HAP-1 (cell line): ENCODE measurements at places on chromosomes 12 and 14.
A peak's percentile ranks its signal among the peaks of the same experiment; 100 is the strongest.

- DNase-seq, result peak; percentile 18
Measured at GRCh38 chr12:123075646-123076171, 75.2 kb downstream of the PITPNM2 start.

DNA sequence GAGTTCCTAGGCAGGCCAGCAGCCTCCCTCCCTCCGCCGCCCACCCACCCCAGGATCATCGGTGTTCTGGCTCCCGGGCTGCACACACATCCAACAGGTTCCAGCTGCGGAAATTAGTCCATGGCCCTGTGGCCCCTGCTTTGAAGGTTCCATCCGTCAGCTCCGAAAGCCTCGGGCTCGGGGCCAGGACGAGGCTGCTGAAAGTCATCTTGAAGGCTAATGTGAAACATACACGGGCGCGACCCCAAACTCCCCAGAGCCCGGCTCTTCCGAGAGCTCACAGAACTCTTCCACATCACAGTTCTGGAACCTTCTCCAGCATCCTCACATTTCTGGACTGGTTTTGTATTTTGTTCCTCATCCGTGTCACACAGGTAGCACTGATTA, 19.8 kb downstream of the KDM2B start:
- DNase-seq, result no peak

GRCh38 chr14:93959239-93960107, 16.9 kb downstream of the ASB2 start:
- DNase-seq, result no peak

DNA sequence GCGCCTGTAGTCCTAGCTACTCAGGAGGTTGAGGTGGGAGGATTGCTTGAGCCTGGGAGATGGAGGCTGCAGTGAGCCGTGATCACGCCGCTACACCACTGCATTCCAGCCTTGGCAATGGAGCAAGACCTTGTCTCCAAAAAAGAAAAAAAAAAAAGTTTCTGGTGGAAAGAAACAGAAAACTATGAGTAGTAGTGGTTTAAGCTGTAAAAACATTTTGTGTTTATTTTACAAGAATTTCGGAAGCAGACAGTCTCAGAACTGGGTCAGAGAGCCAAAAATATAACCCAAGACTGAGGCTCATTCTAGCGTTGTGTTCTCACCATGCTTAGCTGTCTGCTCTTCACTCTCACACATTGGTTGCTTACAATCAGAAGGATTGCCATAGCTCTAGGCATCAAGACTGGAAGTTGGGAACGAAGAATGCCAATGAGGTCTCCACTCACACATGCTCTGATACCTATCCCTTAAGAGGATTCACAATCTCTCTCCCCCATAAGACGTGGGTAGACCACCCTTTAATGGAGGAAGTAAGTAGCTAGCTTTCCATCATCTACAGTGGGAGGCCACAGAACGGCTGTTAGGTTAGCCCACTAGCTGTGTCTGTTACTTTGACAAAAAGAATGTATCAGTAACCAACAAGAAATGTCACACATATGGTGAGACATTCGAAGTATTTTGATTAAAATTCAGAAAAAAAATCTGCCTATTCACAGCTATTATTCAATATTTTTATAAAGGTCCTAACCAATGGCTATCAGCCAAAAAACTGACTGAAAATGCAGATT, 117.6 kb upstream of the RASSF8 start:
- DNase-seq, result no peak

DNA sequence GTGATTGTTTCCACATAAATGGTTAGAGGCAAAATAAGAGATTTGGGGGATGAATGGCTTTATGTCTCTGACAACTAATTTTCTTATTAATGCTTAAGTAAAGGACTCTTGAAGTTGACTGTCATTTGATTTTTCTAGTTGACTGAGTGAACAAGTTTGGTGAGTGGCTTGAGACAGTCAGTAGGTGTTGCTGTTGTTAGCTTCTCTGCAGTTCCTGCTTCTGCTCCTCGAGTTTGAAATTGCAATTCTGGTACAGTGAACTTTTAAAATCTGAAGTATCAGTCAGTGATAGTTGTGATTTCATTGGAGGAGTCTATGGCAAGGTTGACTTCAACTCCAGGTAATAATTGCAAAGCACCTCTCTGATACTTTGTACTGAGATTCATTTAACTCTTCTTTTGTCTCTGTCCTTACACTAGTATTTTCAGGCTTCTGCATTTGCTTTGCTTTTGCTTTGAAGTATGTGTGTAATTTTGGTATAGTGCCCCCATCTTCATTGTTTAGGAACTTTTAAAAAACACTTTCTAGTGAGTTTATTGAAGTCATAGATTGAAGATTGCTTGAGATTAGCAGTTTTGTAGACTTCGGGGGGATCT, 415.5 kb downstream of the PCNX1 start:
- DNase-seq, result no peak

- DNase-seq, result no peak
Measured at GRCh38 chr12:117093918-117094630, 5.1 kb downstream of the TESC start.

- no peak for DNase-seq
Measured at GRCh38 chr14:70186900-70187451, 1.8 kb downstream of the SLC8A3 start.

DNA sequence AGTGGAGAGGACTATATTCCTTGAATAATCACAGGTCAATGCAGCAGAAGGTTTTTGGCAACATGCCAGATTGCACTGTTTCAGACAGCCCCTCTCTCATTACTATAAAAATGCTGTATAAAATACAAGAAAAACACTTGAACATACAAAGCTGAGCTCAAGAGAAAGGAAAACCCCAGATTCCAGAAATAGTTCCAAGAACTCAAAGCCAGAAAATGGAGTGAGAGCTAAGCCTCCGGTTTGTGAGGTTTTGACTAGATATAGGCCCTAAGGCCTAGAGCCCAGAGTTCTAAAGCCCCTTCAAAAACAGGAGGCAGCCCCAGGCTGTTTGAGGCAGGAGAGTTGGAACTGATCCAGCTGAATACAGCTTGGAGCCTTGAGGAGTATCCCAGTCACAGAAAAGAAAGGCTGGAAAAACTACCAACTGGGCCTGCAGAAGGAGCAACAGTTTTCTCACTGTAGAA, 29.4 kb upstream of the ACTN1 start:
- DNase-seq, result peak; percentile 61

- DNase-seq, result no peak
Measured at GRCh38 chr14:64444984-64445845, 20.1 kb upstream of the AKAP5 start.

GRCh38 chr14:54258382-54258781, 138.4 kb upstream of the CDKN3 start:
- no peak for DNase-seq

DNA sequence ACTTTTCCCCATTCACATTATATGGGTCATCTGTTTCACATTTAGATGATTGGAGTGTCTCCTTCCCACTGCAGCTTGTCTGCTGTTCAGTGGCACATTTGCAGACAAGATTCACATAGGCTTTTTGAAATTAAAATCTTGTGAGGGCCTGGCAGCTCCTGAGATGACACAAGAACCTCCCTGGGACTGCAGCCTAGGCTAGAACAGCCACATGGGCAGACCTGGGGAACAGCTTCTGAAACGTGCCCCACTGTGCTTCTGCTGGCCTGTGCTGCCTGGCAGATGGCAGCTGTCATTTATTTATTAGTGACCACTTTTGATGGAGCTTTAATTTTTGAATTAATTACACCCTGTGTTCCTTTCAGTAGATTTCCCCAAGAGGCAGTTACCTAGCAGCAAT, 137.4 kb downstream of the GRIP1 start:
- no peak for DNase-seq

DNA sequence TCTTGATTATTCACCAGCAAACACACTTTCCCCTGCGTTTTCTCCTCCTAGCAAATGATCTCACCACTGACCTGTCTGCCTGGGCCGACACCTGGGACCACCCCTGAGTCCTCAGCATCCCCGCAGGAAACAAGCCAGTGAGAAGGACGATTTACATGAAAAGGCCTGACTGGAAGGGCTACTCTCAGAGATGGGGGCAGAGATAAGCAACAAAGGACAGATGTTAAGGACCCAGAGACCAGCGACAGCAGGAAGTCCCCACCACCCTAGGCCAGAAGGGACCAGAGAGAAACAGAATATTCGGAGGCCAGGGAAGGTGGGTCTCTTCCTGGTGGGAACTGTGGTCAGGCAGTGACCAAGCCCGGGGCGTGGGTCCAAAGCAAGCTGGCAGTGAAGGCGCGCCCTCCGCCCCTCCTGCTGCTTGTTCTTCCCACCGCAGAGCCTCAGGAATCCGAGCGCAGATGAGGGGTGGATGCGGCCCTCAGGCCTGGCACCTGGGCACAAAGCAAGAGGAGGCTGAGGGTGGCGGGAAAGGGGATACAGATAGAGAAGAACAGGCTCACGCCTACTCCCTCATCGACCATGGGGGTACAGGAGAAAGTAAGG, 55.8 kb downstream of the STX2 start:
- no peak for DNase-seq

DNA sequence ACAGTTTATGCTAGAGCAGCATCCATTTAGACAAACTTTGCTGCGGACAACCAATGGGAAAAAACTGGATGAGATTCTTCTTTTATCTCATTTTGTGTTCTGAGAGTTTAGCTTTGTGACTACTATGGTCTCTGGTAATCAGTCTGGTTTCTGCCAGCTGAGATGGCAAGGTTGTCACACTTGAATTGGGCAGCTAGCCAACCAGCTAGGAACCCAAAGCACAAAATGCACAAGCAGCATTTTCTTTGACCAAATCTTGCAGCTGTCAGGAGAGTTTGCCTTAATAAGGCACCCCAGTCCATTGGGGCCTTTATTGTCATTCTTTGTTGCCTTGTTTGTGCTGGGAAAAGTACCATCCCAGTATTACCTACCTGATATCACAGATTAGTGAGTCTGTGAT, 34.0 kb upstream of the ETV6 start:
- no peak for DNase-seq

DNA sequence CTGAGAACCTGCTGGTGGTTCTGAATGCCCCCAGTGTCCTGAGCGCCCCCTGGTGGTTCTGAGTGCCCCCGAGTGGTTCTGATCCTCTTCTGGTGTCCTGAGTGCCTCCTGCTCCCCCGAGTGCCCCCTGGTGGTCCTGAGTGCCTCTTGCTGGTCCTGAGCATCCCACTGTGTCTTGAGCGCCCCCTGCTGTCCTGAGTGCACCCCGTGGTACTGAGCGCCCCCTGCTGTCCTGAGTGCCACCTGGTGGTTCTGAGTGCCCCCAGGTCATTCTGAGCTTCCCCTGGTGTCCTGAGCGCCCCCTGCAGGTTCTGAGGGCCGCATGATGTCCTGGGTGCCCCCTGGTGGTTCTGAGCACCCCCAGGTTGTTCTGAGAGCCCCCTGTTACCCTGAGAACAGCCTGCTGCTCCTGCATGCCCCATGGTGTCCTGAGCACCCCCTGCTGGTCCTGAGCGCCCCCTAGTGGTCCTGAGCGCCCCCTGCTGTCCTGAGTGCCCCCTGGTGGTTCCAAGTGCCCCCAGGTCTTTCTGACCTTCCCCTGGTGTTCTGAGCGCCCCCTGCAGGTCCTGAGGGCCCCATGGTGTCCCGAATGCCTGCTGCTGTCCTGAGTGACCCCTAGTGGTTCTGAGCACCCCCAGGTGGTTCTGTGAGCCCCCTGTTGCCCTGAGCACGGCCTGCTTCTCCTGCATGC, 1165.4 kb downstream of the TMEM121 start:
- peak; percentile 42 for DNase-seq

DNA sequence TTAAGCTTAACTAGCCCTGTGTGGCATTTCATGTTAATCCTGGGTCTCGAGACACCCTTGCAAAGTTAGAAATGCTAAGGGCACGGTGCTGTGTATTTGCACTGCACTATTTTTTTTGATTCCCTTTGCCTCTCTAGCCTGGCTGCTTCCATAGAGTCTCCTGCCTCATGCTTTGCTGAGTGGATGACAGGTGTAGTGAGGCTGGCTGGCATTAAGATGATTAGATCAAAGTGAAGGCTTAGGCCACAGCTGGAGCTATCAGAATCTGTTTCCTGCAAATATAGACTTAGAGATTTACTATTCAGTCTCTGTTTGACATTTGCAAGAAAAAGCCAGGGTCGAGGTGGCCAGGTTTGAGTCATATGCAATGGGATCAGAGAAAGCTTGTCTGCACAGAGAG, 791.1 kb downstream of the AACS start:
- no peak for DNase-seq

DNA sequence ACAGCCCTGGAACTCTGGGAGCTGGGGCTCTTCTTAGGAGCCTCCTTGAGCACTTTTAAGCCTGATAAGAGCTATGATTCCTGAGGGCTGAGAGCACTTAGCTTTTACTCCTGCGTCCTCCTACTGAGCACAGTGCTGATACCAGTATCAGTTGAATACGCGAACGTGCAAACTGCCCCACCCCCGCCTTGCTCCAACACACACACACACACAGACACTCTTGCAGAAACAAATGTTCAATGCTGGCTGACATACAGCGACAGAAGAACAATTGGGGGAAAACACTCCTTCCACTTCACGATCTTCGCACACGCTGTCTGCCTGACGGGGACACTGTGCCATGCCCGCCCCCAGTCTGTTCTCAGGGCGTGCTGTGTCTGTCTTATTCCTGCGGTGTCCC, 57.2 kb upstream of the DLK1 start:
- DNase-seq, result no peak

DNA sequence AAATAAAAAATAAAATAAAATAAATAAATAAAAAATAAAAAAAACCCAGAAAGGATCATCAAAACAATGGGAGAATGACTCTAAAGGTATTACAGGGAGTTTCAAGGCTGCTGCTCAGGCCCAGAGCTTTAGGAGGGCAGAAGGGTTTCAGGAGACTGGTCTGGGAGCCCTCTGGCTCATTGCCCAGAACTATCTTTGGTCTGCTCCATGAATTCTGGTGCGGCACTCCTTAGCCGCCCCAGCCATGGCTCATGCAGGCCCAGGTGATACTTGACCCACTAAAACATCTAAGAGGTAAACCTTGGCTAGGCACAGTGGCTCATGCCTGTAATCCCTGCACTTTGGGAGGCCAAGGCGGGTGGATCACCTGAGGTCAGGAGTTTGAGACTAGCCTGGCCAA, 14.7 kb upstream of the TMED10 start:
- no peak for DNase-seq

- DNase-seq, result no peak
Measured at GRCh38 chr12:112121780-112122565, 3.4 kb upstream of the TRAFD1 start.

GRCh38 chr12:53483225-53483978, 15.9 kb downstream of the MAP3K12 start:
- DNase-seq, result no peak

GRCh38 chr12:57553343-57554202, 3.7 kb downstream of the KIF5A start:
- no peak for DNase-seq

- DNase-seq, result no peak
Measured at GRCh38 chr14:90656973-90657372, 159.3 kb downstream of the TTC7B start.

GRCh38 chr12:132528564-132529106, 38.7 kb downstream of the FBRSL1 start:
- no peak for DNase-seq
